ENCODE measurements at places on chromosomes 6 and 20.

DNA sequence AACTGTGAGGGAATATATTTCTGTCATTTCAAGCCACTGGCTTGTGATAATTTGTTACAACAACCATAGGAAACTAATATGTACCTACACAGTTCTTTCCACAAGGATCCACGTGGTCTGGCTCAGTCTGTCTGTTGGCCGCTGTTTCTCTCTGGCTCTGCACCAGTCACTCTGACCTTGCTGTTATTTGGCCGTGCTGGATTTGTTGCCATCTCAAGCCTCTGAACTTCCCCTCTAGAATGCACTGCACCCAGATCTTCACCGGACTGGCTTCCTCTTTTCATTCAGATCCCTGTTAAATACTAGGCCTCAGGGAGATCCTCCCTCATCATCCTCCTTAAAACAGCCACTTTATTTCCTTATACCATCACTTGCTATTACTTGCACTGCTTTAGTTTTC lies 446.8 kb downstream of the TFAP2B start:
- DNase-seq: no peak

- no peak for DNase-seq
Measured at GRCh38 chr6:78031228-78031627, 378.4 kb downstream of the MEI4 start.

DNA sequence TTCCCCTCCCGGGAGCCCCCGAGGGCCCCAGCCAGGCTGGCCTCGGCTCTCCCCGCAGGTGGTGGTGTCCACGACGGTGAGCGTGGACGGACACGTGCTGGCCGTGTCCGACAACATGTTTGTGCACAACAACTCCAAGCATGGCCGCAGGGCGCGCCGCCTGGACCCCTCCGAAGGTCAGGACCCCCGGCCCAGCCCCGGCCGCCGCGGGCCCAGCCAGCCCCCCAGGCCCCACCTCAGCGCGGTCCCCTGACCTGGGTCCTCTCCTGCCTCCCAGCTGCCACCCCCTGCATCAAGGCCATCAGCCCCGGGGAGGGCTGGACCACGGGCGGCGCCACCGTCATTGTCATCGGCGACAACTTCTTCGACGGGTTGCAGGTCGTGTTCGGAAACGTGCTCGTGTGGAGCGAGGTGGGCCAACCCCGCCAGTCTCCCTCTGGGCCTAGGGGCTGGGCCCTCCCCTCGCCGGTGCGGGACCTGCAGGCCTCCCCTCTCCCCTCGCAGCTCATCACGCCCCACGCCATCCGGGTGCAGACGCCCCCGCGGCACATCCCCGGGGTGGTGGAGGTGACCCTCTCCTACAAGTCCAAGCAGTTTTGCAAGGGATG lies 51.0 kb downstream of the CPXM1 start:
- no peak for DNase-seq

DNA sequence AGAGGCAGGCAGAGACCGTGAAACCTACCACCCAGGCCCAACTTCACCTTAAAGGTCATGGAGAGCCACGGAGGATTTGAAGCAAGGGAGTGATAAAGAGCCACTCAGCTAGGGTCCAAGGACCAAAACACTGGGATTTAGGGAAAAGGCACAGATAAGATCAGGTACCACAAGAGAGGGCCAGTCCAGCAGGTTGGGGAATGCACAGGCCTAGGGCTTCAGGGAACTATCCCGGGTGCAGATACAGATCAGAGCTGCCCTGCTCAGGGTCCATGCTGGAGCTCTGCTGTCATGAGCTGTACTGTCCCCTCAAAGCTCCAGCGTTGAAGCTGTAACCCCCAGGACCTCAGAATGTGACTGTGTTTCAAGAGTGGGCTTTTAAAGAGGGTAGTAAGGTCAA lies 16.9 kb downstream of the SLC22A23 start:
- no peak for DNase-seq

DNA sequence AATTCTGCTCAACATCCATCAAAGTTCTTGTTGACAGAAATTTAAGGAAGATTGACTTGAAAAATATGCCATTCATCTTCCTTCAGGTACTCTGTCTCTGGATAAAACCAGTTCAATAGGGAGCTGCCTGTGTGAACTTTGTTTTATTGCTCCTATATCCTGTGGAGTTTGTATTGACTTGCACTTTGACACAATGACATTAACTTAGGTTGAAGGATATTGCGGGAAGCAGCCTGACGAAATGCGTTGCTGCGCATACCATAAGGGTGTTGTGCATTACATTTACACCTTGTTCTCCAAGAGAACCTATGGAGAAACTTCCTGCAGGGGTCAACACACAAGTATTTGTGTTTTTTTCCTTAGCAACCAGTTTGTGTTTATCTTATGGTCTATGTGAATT lies 185.4 kb upstream of the GRIK2 start:
- no peak for DNase-seq

- DNase-seq: no peak
Measured at GRCh38 chr6:134732763-134733162, 217.1 kb downstream of the ALDH8A1 start.

GRCh38 chr6:125274935-125275334 lies 26.8 kb downstream of the HDDC2 start:
- DNase-seq: no peak

- DNase-seq: no peak
Measured at GRCh38 chr6:79810185-79810705, 137.1 kb downstream of the ELOVL4 start.

DNA sequence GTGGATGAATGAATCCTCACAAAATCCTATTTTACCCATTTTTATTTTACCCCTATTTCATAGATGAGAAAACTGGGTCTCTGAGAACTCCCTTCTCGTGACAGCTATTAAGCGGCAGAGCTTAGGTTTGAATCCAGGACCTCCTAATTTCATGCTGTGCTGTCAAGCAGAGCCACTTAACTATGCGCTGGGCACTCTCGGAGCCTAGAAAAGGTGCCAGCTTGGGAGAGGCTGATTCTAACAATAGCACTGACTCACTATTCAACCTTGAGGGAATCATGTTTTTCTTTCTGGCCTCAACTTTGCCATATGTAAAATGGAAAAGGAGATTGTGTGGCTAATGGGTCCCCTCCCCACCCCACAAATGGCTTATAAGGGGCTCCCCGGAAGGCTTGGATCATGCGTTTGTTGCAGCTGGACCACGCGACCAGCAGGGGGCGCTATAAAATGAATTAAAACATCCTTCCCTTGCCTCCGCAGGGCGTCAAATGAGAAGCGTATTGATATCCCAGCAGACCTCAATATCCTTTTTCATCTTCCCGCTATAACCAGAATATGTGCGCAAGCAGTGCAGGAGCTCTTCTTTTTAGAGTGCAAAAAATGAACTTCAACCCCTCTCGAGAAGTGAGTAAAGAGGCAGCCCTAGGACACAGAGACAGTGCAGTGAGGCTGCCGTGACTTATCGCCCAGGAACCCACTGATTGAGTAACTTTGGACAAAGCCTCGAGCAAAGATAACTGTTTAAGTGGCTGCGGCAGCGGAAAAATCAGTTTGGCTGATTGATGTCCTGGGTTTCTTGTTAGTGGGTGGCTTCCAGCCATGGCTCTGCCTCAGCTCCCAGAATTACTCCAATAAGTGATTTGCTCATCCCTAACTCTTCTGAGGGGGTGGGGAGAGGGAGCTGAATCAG lies 12.8 kb upstream of the PDYN start:
- no peak for DNase-seq

- no peak for DNase-seq
Measured at GRCh38 chr20:24968278-24968800, 19.3 kb downstream of the CST7 start.

GRCh38 chr6:38797391-38797790 lies 82.3 kb downstream of the DNAH8 start:
- no peak for DNase-seq

- DNase-seq: no peak
Measured at GRCh38 chr6:158529629-158530028, 30.3 kb upstream of the TMEM181 start.

DNA sequence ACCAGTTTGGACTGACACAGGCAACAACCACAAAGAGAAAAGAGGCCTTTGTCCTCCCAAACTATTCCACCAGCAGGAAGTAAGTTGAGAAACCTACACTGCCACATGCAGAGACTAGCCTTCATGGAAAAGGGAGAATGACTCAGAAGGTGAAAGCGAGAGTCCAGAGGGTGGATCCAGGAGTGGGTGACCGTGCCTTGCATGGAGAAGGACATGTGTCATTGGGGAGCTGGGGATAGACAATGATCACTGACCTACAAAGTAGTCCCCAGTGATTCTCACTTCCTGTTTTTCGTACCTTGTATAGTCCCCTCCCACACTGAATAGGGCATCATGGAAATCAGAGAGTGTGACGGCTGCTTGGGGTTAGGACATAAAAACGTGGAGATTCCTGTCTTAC lies 91.9 kb downstream of the MYLK4 start:
- DNase-seq: no peak

GRCh38 chr6:160766989-160767646 lies 65.1 kb downstream of the PLG start:
- DNase-seq: peak; percentile 40

GRCh38 chr6:89360415-89360999 lies 8.0 kb upstream of the UBE2J1 start:
- no peak for DNase-seq

- DNase-seq: no peak
Measured at GRCh38 chr20:19935842-19936241, 81.3 kb upstream of the NAA20 start.

GRCh38 chr6:27251606-27252251 lies 4.2 kb downstream of the PRSS16 start:
- no peak for DNase-seq

DNA sequence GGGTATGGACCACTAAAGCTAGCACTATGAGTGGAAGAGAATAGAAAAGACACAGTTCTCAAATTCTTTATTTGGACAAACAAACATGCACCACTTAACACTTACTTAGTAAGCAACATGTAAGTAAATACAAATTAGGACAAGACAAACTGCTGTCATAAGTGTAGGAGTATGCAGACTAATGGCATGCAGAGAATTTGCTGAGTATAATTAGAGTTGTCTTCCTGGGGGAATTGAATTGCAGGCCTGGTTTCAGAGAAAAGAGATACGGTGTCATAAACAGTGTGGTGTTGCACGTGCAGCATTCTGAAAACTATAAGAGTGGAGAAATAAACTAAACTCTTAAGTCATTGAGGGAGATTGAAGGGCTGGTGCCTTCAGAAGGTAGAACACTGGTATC lies 125.2 kb upstream of the EYA4 start:
- DNase-seq: no peak

DNA sequence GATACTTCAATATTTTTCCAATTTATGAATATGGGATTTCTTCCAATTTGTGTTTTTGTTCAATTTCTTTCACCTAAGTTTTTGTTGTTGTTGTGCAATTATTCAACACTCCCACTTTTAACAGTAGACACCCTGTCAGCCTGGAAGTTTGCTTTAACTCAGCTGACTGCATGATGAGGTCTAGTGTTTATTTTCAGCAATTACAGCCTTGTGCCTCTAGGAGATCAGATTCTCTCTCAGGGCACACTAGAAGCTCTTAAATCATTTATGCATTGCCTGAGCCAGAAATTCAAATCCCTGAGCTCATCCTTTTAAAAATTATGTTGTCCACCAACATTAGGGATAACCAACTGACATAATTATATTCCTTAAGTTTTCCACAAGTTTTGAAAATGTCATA lies 85.7 kb downstream of the MRAP2 start:
- no peak for DNase-seq

DNA sequence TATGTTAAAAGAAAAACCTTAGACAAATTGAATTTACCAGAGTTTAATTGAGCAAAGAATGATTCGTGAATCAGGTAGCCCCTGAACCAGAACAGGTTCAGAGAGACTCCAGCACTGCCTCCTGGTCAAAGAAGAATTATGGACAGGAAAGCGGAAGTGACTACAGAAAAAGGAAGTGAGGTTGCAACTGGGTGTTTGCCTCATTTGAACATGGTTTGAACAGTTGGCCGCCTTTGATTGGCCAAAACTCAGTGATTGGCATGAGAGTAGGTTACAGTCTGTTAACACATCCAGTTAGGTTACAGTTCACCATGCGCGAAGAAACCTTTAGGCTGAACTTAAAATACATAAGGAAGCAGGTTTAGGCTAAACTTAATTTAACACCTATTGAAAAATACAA lies 248.8 kb downstream of the TFAP2A start:
- no peak for DNase-seq

Data from stimulated activated CD4-positive, alpha-beta T cell treated with anti-CD3 and anti-CD28 coated beads, TNF-alpha, amount 100 ng/mL, for 48 hours (primary cell).